Transverse colon (tissue), 4 donors: ENCODE measurements at places on chromosomes 5 and 9. TPM values are rescaled to one million over a fixed set of nuclear protein-coding genes. Genes with fewer than 3 reads are reported as not detected.

GRCh38 chr5:176817369-176817840 is 7.0 kb downstream of the UNC5A start:
- H3K4me3 ChIP-seq = no peak overlapping the region
- peaks cover 86% of the 10 kb centered on the region for H3K27me3 ChIP-seq
- no peak for DNase-seq
- peaks cover 11% of the 10 kb centered on the region for H3K4me1 ChIP-seq
- H3K36me3 ChIP-seq = no peaks in the 10 kb centered on the region

DNA sequence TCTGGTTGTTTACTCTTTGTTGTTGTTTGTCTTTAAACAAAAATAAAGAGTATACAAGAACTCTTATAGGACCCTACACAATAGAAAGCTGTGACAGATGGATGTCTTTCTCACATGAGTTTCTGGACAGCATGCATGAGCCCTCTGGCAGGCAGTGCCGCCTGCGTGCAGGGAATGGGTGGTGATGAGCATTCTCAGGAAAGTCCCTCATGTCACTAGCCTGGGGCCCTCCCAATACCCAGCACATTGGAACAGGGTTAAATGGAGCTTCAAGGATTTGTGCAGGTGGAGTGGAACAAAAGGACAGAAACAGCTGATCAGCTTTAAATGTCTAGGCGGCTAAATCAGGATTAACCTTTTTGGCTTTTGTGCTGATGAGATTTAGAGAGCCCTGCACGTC is 181.0 kb upstream of the CD180 start:
- H3K36me3 ChIP-seq = no peaks in the 10 kb centered on the region
- no peak overlapping the region for H3K4me3 ChIP-seq
- H3K4me1 ChIP-seq = no peaks in the 10 kb centered on the region

FOXD1 gene
- total RNA-seq = not detected

DNA sequence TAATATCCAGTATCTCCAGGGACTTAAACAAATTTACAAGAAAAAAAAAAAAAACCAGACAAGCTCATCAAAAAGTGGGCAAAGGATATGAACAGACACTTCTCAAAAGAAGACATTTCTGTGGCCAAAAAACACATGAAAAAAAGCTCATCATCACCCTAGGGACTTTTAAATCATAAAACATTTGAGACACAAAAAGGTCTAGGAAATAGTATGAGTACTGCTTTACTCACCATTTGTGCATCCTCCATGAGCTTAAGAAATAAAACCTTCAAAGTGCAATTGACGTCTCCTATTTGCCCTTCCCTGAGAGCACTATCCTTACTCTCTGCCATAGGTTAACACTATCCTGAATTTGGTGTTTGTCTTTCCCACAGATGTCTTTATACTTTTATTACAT is 193.7 kb upstream of the NREP start:
- no peak for DNase-seq
- no peak overlapping the region for H3K4me3 ChIP-seq
- H3K27ac ChIP-seq = no peak overlapping the region

- H3K4me3 ChIP-seq = peak overlapping the region; percentile 53
- no peak for DNase-seq
- H3K36me3 ChIP-seq = no peaks in the 10 kb centered on the region
Measured at GRCh38 chr9:137306066-137306849, 4.2 kb upstream of the NRARP start.

GRCh38 chr5:103260951-103261350 is 2.4 kb downstream of the MACIR start:
- H3K36me3 ChIP-seq = no peaks in the 10 kb centered on the region
- peaks cover 51% of the 10 kb centered on the region for H3K4me1 ChIP-seq
- peak overlapping the region; percentile 97 for H3K27ac ChIP-seq
- H3K27me3 ChIP-seq = no peaks in the 10 kb centered on the region

DNA sequence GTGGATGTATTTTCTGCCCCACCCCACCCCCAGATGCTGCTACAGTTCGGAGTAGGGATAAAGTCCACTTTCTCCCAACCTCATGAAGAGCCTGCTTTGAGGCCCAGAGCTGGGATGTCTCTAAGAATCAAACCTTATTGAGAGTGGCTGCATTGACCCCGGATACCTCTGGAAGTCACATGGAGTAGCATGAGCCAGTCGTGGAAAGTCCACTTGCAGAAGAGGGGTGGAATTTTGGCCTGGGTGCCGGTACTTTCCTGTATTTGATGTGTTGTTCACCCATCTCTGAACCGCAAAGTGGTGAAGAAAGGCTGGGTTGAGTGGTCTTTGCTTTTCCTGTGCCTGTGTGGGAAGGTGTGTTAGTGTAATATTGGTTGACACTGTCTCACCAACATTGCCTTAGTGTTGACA is 3.7 kb downstream of the OTULIN start:
- H3K27me3 ChIP-seq = no peaks in the 10 kb centered on the region
- peak overlapping the region; percentile 16 for H3K27ac ChIP-seq
- H3K36me3 ChIP-seq = no peaks in the 10 kb centered on the region
- H3K4me1 ChIP-seq = peaks cover 83% of the 10 kb centered on the region
- no peak for DNase-seq

- no peak overlapping the region for H3K4me3 ChIP-seq
- H3K27ac ChIP-seq = no peak overlapping the region
- DNase-seq = no peak
- no peaks in the 10 kb centered on the region for H3K36me3 ChIP-seq
- no peaks in the 10 kb centered on the region for H3K27me3 ChIP-seq
Measured at GRCh38 chr5:171433982-171434676, 14.7 kb downstream of the FGF18 start.

STOM gene
- total RNA-seq = 78.2 TPM

DNA sequence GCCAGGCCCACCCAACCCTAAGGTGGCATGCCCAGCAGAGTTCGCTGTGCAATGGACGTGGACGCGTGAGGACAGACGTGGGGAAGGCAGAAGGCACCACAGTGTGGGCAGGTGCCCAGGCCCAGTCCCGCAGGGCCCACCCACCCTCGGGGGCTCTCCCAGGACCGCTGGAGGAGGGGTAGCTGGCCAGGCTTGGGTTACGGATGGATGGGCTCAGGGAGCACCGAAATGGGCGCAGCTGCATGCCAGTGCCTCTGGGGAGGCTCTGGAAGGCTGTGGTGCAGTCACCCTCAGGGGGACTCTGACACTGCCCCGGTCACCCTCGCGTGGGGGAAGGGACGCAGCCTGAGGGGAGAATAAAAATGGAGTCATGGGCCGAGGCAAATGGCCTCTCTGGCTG is 9.6 kb upstream of the GPSM1 start:
- H3K4me3 ChIP-seq = no peak overlapping the region
- H3K4me1 ChIP-seq = no peaks in the 10 kb centered on the region
- DNase-seq = no peak
- H3K36me3 ChIP-seq = no peaks in the 10 kb centered on the region
- no peak overlapping the region for H3K27ac ChIP-seq
- peaks cover 5% of the 10 kb centered on the region for H3K27me3 ChIP-seq

- H3K4me3 ChIP-seq = no peak overlapping the region
- peaks cover 13% of the 10 kb centered on the region for H3K4me1 ChIP-seq
- no peak overlapping the region for H3K27ac ChIP-seq
- H3K36me3 ChIP-seq = no peaks in the 10 kb centered on the region
- no peaks in the 10 kb centered on the region for H3K27me3 ChIP-seq
Measured at GRCh38 chr5:83925321-83925954, 204.8 kb upstream of the HAPLN1 start.

PPP3R2 gene
- not detected for total RNA-seq

DNA sequence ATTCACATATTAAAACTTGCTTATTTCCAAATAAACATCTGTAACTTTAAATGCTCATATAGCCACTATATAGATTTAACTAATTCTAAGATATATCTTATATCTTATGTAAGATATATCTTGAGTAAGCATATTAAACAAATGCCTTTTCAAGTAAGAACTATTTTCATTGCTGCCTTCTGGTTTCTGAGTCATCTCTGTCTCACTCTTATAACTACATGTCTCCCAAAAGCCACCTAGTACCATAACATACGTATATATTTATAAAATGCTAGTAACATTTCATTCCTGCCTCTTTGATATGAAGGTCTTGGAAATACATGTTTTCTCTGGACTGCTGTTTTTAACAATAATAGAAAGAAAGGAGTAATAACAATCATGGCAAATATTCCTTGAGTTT is 429.5 kb downstream of the DTWD2 start:
- H3K36me3 ChIP-seq = no peaks in the 10 kb centered on the region
- no peak overlapping the region for H3K4me3 ChIP-seq
- DNase-seq = no peak
- H3K4me1 ChIP-seq = no peaks in the 10 kb centered on the region
- H3K27ac ChIP-seq = no peak overlapping the region
- no peaks in the 10 kb centered on the region for H3K27me3 ChIP-seq

DNA sequence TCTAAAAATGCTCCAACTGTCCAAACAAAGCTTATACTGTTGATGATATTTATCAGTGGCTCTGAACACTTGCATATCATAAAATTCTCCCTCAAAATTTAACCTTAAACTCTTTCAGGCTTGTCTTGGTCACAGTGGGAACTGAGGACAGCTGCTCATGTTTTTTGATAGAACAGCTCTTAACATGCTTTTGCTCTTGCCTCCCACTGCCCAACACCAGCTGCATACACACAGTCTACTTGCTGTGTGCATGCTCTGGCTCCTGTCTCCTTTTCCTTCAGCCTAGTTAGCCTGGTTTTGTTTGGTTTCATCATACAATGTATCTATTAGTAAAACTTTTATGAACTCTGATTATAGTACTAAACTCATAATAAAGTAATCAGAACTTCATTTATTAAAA is 64.6 kb downstream of the GHR start:
- no peak overlapping the region for H3K4me3 ChIP-seq
- no peaks in the 10 kb centered on the region for H3K27me3 ChIP-seq
- no peaks in the 10 kb centered on the region for H3K4me1 ChIP-seq
- no peak for DNase-seq
- H3K36me3 ChIP-seq = no peaks in the 10 kb centered on the region

GRCh38 chr5:126615286-126615685 is 14.5 kb downstream of the PHAX start:
- DNase-seq = no peak
- H3K4me3 ChIP-seq = no peak overlapping the region
- peaks cover 22% of the 10 kb centered on the region for H3K36me3 ChIP-seq
- H3K27me3 ChIP-seq = no peaks in the 10 kb centered on the region
- no peak overlapping the region for H3K27ac ChIP-seq

DNA sequence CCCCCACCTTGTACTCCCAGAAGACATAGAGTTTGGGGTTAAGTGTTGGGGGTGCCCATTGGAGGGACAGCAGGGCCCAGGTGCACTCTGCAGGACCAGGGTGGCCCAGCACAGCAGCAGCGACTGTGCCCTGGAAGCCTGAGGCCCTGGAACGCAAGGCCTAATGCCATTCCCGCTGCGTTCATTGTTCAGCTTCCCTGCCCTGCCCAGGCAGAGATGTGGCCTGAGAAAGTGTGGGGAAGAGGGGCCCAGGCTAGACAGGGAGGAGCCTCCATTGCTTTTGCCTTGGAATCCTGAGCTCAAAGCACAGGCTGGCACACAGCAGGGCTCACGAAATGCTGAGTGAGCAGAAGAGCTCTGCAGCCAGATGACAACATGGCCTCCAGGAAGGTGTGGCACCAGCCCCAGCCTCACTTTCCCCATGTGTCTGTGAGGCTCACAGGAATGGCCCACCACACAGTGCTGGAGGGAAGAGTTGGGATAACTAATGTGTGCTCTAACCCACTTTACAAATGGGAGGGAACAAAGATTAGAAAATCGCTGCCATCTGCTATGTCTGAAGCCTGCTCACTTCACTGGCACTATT is 19.4 kb downstream of the S1PR3 start:
- no peaks in the 10 kb centered on the region for H3K4me1 ChIP-seq
- H3K36me3 ChIP-seq = no peaks in the 10 kb centered on the region
- H3K4me3 ChIP-seq = no peak overlapping the region

DNA sequence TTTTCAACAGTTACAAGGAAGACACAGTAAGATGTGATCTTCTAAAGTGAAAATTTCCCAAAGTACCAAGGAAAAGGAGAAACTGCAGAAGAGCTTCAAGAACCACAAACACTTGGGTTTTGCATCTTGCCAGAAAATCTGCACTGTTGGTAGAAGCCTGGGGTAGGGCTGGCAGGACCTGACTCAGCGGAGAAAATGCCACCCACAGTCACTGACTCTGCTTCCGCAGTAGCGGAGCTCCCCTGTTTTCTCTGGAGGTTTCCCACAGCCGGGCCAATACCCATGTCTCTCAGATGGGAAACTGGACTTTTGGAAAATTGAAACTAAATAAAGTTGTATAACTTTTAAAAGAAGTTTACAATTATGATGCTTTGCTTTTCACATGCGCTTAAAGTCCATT is 104.2 kb downstream of the MEF2C start:
- H3K27me3 ChIP-seq = no peaks in the 10 kb centered on the region
- DNase-seq = no peak
- H3K4me1 ChIP-seq = peaks cover 6% of the 10 kb centered on the region
- H3K4me3 ChIP-seq = no peak overlapping the region
- no peaks in the 10 kb centered on the region for H3K36me3 ChIP-seq
- no peak overlapping the region for H3K27ac ChIP-seq

DNA sequence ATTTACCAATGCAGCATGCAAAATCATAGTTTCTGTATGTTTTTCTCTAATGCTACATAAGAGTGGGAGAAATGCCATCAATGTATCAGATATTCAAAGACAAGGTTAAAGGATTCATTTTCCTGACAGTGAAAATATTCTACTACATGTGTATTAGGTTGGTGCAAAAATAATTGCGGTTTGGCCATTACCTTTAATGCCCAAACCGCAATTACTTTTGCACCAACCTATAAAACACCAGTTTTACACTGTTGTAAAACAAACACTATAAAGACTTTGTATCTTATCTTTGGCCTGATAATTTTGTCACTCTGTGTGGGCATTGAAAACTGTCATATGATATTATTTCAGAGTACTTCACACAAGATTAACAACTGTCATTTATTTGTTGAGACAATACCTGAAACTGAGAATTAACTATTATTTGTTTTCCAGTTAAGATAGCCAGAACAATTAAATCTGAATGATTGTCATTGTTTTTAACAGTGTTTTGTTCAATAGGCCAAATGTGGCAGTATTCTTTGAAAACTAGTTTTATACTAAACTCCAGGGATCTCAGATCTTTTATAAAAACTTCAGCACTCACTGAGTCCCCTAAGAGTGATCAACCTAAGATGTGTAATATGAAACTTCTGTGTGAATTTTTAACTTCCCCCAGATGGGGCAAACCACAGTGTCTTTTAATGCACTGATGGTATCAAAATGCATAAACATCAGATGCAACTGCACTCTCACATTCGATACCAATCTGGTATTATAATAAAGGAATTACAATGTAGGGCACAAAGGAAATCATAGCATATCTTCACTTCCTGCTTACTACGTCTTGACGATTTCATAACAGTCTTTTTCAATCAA is 53.8 kb upstream of the FBN2 start:
- H3K4me1 ChIP-seq = no peaks in the 10 kb centered on the region
- no peak overlapping the region for H3K4me3 ChIP-seq
- H3K27me3 ChIP-seq = no peaks in the 10 kb centered on the region
- no peak for DNase-seq
- H3K36me3 ChIP-seq = no peaks in the 10 kb centered on the region
- H3K27ac ChIP-seq = no peak overlapping the region

- no peaks in the 10 kb centered on the region for H3K4me1 ChIP-seq
- no peaks in the 10 kb centered on the region for H3K36me3 ChIP-seq
- H3K27ac ChIP-seq = no peak overlapping the region
- DNase-seq = no peak
Measured at GRCh38 chr9:109586993-109587392, 88.9 kb upstream of the PTPN3 start.

INSL4 gene
- total RNA-seq = not detected

GRCh38 chr5:40615586-40616170 is 64.0 kb upstream of the PTGER4 start:
- no peak for DNase-seq
- peak overlapping the region; percentile 53 for H3K27ac ChIP-seq
- no peaks in the 10 kb centered on the region for H3K36me3 ChIP-seq
- H3K27me3 ChIP-seq = no peaks in the 10 kb centered on the region
- peaks cover 16% of the 10 kb centered on the region for H3K4me1 ChIP-seq

- peaks cover 94% of the 10 kb centered on the region for H3K27me3 ChIP-seq
- H3K4me1 ChIP-seq = peaks cover 7% of the 10 kb centered on the region
- no peak overlapping the region for H3K27ac ChIP-seq
- H3K36me3 ChIP-seq = no peaks in the 10 kb centered on the region
- DNase-seq = no peak
Measured at GRCh38 chr9:34961574-34962490, 3.7 kb downstream of the PHF24 start.
